ENCODE measurements at places on chromosomes 3 and 15. TPM values are rescaled to one million over a fixed set of nuclear protein-coding genes. Genes with fewer than 3 reads are reported as not detected.

Gene DUT
- 53.4 TPM for total RNA-seq

Gene SERP1
- 87.0 TPM for total RNA-seq

Gene CACNA2D3
- not detected for total RNA-seq

Gene EPHB3
- total RNA-seq: 15.5 TPM

Gene ACP3
- 1.4 TPM for total RNA-seq

Gene CILP
- 0.79 TPM for total RNA-seq

Gene ZCWPW2
- total RNA-seq: 1.1 TPM

Gene TUSC7
- total RNA-seq: not detected

Gene CCR3
- total RNA-seq: 0.09 TPM

Gene LRRC2
- under 0.01 TPM for total RNA-seq

Gene BTLA
- total RNA-seq: 0.16 TPM

Gene ZNF619
- 5.0 TPM for total RNA-seq

Gene HAPLN3
- 1.9 TPM for total RNA-seq

Gene NUP210
- not detected for total RNA-seq

Data from bronchial smooth muscle cell (primary cell).